ENCODE measurements at places on chromosomes 1 and 21.

DNA sequence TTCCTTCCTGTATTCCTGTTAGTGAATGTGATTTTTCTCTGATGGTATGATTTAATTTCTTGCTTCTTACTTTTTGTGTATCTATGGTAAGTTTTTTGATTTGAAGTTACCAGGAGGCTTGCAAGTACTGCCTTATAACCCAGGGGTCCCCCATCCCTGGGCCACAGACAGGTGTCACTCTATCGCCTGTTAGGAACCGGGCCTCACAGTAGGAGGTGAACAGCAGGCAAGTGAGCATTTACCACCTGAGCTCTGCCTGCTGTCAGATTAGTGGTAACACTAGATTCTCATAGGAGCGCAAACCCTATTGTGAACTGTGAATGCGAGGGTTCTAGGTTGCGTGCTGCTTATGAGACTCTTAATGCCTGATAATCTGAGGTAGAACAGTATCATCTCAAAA lies 143.3 kb downstream of the RPS6KC1 start:
- no peak for DNase-seq

DNA sequence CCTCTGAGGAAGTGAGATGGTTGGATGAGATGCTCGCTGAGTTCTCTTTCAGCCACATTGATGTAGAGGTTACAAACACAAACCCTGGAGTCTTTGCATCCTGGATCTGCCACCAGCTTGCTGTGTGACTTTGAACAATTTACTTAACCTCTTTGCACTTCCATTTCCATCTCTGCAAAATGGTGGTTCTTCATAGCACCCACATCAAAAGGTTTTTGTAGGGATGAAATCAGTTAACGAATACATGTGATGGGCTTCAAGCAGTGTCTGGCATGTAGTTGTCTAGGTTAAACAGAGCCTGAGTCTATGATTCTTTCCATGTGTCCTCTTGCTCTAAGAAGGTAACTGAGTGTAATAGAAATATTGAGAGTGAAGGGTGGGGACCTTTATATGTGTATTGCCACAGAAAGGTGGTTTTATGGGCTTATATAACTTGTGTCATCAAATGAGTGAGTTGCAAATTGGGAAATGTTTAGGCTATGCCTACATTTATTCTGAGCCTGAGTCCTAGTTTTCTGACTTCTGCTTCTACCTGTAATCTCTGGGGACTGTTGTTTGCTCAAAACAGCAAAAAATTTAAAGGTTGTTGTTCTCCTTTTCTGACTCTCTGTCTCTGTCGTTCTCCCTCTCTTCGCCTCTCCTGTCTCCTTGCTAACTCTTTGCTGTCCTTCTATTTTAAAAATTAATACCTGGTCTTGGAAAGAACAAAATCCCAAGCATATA lies 27.3 kb upstream of the LRRN2 start:
- no peak for DNase-seq

- DNase-seq, result no peak
Measured at GRCh38 chr1:12450090-12450755, 167.8 kb downstream of the DHRS3 start.

DNA sequence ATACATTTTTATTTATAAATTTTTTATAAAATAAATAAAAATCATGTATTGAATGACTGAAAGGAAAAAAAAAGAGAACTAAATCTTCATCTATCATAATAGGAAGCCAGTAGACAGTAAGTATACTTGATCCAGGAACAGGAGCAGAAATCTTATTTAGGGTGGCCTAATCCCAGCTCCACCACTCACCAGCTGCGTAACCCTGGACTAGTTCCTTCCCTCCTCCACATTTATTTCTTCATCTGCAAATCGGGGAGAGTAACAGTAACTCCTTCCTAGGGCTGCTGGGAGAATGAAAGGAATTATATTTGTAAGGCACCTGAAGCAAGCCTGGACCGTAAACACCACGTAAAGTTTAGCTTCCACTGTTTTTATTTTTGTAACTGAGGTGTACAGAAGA lies 17.9 kb downstream of the GLIS1 start:
- DNase-seq, result no peak
